Nephron progenitor cell (in vitro differentiated cells): ENCODE measurements at places on chromosomes 7 and 10.

- no peak for DNase-seq
Measured at GRCh38 chr7:91846436-91846835, 34.1 kb downstream of the MTERF1 start.

DNA sequence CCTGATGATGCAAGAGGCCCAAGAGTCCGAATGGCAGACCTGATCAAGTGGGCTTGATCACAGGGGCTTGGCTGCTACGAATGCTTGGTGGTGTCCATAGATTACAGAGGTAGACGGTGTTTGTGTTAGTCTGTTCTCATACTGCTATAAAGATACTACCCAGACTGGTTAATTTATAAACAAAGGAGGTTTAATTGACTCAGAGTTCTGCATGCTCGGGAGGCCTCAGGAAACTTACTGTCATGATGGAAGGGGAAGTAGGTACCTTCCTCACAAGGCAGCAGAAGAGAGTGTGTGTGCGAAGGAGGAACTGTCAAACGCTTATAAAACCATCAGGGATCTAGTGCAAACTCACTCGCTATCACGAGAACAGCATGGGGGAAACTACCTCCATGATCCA lies 268.9 kb upstream of the KLF6 start:
- no peak for DNase-seq

- peak; percentile 9 for DNase-seq
Measured at GRCh38 chr10:32139223-32140073, 83.2 kb upstream of the KIF5B start.

- DNase-seq = peak; percentile 91
Measured at GRCh38 chr10:104291439-104291951, 22.5 kb downstream of the GSTO2 start.

GRCh38 chr10:72263613-72264241 lies 10.0 kb upstream of the DDIT4 start:
- DNase-seq = no peak

DNA sequence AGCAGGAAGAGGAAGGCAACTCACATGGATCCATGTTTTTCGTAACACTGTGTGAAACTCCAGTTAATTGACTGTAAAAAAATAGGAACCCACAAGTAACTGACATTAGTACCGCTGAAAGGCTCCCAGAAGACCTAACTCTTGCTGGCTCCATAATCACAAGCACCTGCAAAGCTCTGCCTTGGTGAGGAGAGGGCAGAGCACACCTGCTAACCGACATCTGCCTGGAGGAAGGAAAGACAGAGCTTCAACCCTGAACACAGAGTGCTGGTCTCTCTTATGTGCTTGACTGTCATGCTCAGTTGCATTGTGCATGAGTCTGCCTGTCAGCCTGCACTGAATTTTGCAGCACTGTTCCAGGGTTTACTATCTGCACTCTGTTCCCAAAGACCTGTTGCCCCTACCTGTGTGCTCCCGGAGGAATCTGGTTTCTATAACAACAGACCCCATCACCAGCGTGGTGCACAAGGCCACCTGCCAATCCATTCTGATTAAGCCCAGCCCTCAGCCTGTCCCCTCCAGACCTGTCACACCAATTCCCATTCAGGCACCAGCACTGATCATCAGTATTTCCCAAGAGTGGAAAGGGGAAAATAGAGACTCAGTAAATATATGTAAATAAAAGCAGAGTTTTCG lies 63.1 kb upstream of the ANKRD1 start:
- no peak for DNase-seq

DNA sequence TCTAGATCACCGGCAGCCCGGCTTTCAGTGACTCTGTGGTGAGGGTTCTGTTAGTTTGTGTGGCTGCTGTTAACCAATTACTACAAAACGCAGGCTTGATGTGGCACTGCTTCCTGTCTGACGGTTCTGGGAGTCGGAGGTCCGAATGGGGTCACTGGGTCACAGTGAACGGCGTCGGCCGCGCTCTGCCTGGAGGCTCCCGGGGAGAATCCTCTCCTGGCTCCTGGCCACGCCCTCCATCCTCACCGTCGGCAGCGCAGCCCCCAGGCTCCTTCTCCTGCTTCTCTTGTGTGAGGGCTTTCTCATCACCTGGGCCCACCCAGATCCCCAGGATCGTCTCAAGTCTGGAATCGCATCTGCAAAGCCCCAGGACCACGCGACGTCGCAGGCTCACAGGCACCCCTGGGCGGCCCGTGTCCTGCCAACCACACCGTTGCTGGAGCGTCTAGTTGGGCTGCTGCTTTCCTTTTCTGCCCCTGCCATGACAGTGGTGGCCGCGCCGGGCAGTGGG lies 31.8 kb upstream of the NKX6-2 start:
- DNase-seq = no peak

DNA sequence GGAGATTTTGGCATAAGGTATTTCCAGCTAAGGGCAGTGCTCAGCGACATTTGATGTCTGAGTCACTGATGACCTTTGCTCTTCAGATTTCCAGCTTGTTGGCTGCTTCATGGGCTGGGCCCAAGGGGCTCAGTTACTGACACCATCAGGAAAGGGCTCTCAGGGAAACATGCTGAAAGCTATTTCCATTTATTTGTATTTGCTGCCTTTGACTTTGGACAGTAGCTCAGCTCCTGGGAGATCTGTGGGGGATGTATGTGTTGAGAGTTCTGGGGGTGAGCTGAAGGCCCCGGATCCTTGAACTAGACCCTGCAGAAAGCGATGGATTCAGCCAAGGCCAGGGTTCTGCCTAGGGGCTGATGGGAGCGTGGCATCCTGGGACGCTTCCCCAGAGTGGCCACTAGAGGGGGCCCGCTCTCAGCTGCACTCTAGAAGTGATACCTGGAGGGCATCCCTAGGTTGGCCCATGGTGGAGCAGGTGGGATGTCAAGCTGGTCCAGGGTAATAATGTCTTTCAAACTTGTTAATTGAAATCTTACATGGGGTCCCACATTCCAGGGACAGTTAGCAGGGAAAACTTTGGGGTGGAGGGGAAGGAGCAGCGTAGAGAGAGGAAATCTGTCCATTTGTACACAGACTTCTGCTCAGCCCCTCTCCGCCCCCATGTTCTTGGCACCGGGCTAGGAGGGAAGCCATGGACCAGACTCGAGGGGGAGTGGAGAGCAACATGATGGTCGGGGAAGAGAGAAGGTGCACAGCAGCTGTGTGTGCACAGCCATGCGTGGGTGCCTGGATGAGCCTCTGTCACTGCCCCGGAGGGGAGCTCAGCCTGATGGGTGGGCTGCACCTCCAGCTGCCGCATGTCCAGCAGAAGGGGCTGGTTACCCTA lies 3.0 kb upstream of the BTBD16 start:
- peak; percentile 77 for DNase-seq

DNA sequence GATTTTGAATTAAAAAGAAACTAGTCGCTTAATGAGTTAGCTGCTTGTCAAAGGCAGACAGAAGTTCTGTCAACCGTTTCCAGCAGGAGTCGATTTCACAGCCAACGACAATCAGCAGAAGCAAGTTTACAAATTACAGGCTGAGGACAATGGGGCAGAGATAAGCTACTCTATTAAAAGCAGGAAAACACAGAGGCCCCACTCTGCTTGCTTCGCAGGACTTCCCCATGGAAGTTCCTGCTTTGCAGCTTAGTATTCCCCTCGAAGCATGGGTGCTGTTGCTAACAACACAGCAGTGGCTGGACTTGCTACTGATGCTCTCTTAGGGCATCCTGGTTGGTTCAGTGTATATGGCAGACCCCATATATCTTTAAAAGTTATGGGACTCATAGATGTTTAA lies 50.8 kb upstream of the KLF6 start:
- DNase-seq = no peak

GRCh38 chr10:79165070-79165778 lies 96.5 kb downstream of the ZMIZ1 start:
- DNase-seq = no peak

GRCh38 chr10:108014902-108015177 lies 850.3 kb upstream of the SORCS1 start:
- DNase-seq = no peak

DNA sequence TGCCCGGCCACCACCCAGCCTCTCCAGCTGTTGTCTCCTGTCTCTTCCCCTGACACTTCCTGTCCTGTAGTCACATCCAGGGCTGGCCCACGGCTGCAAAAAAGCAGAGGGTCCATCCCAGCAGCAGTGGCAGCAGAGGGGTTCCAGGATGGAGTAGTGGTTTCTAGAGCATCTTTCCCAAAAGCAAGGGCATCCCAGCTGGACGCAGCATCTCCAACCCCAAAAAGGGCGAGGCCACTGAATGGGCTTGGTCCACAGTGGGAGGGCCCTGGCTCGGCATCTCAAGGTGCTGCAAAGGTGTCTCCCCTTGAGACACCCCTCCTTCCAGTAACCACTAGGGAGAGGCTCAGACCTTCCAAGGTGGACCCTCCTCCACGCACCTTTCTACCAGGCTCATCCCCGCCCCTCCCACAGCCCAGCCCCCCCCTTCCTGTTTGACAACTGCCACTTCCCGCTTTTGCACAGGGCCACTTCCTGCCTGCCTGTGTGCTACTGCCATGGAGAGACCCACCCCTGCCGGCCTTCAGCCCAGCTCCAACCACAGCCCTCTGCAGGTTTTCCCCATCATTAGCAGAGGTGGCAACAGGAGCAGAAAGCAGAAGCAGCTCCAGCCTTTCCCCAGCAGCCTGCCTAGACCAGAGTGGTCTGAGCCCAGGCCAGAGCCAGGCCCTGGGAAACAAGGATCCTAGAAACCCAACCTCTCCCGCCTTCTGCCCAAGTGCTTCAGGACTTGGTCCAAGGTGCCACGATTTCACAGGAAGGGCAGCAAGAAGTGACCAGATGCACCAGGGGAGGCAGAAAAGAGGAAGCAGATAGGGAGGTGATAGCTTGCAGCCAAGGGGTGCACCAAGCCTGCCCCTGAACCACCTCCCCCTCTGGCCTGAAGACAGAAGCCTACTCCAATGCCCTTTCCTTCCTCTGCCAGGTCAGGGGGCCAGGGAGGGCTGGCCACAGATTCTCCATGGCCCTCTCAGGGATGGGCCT lies 8.6 kb downstream of the CAMK2G start:
- no peak for DNase-seq

DNA sequence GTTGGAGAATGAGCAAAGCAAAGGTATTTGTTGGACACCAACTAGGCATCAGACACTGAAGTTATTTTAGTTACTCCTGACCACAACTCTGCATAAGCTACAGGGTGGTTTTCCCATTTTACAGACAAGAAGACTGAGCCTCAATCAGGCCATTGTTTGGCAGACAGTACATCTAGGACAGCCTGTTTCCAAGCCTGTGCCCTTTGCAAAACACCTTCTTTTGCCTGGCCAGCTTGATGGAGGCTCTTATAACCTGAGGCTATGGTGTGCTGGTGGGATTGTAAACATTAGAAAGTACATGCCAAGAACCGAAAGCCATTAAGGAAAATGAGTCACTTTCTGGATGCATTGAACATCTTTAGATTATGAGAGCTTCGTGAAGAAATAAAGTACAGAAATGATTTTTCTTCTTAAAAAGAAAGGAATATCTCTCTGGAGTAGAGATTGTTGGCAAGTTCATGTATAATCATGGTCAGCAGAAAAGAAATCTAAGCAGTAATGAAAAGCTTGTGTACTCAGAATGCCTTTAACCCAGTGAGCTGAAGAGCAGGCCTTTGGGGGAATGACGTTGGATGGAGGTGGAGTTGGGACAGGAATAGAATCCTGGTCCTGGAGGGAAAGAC lies 140.6 kb downstream of the KIAA1217 start:
- no peak for DNase-seq

GRCh38 chr10:36171556-36171952 lies 529.5 kb upstream of the FZD8 start:
- no peak for DNase-seq

GRCh38 chr7:110544194-110544593 lies 546.7 kb upstream of the LRRN3 start:
- no peak for DNase-seq

GRCh38 chr10:1050554-1050953 lies 1.6 kb upstream of the IDI1 start:
- no peak for DNase-seq

DNA sequence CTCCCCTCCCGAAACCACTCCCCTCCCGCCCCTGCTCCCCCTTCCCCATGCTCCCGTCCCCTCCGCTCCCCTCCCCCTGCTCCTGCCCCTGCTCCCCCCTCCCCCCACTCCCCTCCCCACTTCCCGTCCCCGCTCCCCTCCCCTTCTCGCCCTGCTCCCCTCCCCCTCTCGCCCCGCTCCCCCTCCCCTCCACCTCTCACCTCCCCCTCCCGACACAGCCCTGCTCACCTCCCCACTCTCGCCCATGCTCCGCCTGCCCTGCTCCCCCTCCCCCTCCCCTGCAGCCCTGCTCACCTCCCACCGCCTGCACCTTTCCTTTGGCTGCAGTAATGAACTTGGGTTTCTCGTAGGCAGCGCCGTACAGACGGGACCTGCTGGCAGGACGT lies 49.9 kb upstream of the NKX6-2 start:
- no peak for DNase-seq

- peak; percentile 76 for DNase-seq
Measured at GRCh38 chr7:2477447-2478398, 1.5 kb upstream of the GRIFIN start.

- DNase-seq = no peak
Measured at GRCh38 chr7:22361795-22362194, 4.8 kb upstream of the RAPGEF5 start.

DNA sequence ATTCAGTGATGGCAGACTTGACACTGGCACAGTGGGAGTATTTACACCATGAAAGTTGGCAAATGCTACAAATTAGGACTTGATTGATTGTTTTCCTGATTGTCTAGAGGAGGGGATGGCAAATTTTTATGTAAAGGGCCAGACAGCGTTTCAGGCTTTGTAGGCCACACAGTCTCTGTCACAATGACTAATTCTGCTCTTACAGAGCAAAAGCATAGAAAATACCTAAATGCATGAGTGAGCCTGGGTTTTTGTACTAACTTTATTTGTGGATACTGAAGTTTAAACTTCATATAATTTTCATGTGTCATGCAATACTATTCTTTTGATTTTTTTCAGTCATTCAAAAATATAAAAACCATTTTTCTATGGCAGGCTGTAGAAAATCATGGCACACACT lies 9.0 kb upstream of the ARMS2 start:
- no peak for DNase-seq

GRCh38 chr7:94584113-94584512 lies 71.8 kb downstream of the SGCE start:
- DNase-seq = no peak

DNA sequence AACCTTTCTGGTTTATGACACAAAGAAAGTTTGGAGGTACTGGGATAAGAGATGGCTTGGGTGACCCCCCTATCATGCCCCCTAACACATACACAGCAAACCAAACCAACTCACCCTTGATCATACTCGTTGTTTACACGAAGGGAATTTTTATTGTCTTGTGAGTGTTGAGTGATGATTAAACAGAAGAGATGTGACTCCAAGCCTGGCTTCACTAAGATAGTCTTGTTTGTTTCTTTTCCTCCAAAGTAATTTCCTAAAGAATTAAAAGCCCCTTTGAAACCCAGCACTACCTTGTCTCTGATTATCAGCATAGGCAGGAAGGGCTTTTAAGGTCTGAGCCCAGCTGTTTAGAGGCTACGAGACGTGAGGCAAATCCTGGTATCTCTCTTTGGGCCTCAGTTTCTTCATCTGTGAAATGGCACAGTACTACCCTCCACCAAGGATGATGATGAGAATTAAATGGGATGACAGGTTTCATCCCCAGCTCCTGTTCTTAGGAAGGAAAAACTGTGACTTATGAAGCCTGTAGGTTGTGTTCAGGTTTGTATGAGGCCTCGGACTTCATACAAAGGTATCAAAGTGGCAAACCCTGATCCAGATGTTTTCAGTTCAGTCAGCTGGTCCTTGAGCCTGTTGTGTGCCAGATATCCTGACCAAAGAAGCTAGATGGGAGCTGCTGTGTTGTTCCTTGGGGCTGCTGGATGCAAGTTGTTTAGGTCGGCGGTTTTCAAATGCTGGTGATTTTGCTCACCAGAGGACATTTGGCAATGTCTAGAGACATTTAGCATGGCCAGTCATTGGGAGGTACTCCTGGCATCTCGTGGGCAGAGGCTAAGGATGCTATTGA lies 51.8 kb downstream of the TCF7L2 start:
- DNase-seq = no peak
